Progenitor cell of endocrine pancreas (in vitro differentiated cells): ENCODE measurements at places on chromosomes 7 and 10. TPM values are rescaled to one million over a fixed set of nuclear protein-coding genes. Genes with fewer than 3 reads are reported as not detected.

DNA sequence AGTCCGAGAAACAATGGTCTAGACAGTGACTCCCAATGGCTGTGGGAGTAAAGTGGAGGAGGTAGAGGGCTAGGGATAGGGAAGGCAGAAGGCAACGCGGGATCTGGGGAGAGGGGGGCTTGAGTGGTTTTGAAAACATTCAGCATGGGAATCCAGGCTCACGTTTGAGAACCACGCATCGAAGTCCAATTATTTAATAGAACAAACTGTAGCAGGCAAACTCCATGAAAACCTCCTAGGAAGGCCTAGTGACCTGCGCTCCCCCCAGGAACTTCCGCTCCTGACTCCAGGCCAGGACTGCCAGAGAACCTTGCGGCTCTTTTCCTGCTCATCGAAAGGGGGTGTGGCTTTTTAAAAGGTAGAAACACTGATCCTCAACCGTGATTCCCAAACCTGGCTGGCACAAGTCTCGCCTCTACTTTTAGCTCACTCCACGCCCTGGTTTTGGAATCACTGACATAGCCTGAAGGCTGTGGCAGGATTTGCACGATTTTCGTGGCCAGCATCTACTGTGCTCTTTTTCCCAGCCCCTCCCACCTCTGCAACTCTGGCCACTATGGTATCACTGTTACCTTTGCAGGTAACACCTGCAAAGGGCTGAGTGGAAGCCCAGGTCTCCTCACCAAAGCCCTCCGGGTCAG is 43.4 kb downstream of the MYOF start:
- DNase-seq: peak; percentile 21

- no peak for DNase-seq
Measured at GRCh38 chr10:26721561-26721960, 24.1 kb downstream of the PDSS1 start.

Gene C10orf71
- not detected in 2 replicates for total RNA-seq

Gene OR13A1
- total RNA-seq: 0.38 TPM in 2 replicates

- DNase-seq: no peak
Measured at GRCh38 chr7:20298486-20298901, 32.2 kb upstream of the ITGB8 start.

DNA sequence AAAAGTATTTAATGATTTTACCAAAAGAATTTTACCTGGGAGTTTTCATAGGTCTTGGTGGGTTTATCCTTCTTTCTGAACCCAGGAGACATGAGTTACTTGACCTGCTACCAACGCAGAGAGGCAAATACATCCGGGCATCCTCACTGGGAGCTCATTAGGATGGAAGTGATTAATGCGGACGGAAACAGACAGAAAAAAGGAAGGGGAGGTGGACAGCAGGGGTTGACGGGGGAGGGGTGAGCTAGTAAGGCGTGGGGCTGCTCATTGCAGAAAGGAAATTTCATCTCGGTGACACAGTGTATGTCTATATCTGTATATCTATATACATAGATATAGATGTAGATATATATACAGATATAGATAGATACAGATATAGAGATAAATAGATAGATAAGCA is 408.2 kb upstream of the ADARB2 start:
- no peak for DNase-seq
